Activated T-cell treated with anti-CD3 and anti-CD28 coated beads for 24 hours (primary cell): ENCODE measurements at places on chromosomes 7 and 10.

DNA sequence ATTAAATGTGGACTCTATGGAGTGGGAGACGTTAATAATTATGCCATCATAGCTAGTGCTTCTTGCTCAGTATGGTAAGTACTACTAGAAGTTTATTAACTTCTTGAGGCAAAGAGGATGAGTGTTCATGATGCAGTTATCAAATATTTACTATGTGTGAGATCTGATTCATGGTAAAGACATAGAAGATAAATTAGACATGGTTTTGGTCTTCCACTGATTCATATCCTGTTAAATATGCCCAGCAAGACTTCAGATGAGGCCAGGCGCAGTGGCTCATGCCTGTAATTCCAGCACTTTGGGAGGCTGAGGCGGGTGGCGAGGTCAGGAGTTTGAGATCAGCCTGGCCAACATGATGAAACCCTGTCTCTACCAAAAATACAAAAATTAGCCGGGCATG is 547.1 kb upstream of the ANKRD30A start:
- DNase-seq, result no peak

DNA sequence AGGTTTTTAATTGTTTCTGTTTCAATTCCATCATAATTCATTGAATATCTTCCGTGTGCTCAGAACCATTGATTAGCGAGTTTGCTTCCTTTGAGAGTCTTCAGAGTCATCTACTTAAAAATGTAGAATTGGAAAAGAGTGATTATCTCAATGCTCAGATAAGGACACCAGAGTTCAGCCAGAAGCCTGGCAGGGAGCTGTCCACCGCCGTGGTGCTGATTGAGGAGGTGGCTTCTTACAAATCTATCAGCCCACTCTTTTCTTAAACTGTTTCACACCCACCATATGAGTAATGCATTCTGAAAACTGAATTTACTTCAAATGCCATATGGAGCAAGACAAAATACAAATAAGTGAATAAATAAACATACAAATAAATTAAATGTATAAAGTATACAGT is 79.3 kb downstream of the INSYN2A start:
- DNase-seq, result no peak

DNA sequence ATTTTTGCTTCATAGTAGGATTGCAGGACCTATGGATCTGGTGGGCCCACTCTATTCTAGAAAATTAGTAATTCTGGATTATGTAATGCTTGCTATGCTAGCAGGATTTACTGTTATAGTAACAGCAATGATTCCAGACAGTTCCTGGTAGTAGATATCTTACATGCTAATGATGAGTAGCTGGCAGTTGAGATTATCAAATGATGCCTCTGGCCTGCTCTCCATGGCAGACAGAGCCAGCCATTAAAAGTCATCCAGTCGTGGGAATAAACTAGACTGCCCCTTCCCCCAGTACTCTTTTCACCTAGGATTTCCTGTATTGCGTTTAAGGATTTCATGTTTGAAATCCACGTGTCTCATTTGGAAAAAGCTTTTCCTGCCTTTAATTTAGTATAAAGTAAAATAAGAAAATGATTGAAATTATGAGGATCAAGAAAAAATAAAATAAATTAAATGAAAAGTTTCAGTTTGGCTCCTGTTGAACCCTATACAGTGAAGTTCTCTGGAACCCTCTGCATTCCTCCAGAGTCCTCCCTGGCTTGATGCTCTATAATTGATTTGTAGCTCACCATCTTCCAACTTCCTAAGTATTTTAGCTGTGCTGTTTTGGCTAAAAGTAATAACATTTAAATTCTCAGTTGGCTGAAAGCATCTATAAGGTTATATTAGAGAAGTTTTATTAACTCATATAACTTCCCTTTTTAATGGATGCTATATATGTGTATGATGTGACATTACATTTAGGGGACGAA is 14.6 kb downstream of the UMAD1 start:
- DNase-seq, result no peak

DNA sequence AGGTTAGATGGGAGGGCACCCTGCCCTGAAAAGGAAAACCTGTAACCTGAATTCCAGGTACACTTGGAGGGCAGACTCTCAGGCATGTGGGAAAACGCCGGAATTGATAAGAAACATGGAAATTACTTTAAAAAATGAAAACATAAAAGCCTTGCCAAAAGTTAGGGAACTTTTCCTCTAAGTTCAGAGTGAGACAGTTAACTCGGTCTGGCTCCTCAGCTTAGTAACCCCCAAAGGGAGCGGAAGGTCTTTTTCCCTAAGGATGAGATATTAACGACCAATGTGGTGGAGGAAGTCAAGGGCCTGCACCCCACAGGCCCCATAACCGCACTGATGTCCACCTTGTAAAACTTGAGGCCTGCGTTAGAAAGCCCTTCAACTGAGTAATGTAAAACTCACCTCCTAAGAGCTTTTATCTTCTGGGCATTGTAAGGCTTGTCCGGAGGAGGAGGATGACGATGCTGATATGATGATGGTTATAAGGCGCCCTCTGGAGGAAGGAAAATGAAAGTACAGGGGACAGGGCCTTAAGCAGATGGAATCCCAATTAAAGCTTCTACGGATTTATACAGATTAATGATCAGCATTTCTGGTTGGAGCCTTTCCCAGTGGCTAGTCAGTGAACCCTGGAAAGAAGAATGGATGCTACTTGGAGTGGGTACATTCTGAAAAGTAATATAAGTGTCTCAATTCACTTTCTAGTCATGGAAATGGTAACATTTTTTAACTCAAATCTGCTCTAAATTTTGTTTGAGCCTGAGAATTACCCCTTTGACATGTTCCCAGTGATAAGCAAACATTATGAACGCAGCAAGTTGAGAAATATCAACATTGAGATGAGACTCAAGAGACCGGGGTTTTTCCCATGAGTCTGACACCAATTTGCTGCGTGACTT is 694 bp downstream of the COL1A2 start:
- no peak for DNase-seq

DNA sequence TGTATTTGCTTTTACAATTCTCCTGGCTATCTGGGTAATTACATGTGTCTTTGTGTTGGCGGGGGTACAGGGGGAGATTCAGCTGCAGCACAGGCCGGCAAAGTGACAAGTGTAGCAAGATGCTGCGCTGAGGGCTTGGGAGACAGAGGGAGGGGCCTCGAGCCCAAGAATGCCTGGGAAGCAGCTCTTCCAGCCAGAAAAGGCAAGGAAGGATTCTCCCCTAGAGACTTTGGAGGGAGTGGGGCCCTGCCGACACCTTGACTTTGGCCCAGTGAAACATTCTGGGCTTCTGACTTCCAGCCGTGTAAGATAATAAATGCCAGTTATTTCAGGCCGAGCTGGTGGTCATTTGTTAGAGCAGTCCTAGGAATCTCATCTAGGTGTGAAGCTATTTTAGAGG is 7.2 kb upstream of the REPIN1 start:
- no peak for DNase-seq

DNA sequence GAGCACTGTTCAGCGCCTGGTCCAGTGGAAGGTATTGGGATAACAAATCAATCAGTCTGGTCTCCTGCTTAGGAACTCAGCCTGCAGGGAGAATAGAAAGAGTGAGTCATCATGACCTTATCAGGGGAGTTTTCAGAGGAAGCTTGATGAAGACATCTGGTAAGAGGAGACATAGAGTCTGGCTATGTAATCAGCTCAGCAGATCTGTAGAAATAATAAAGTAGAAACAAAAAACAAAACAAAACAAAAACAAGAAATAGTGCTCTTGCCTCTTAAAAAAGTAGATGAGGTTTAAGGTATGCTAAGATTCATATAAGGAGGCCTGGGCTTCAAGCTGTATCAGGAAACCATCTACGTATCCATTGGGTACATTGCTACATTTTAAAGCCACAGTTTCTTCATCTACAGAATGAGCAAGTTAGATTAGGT is 14.4 kb downstream of the TAS2R41 start:
- DNase-seq, result no peak

DNA sequence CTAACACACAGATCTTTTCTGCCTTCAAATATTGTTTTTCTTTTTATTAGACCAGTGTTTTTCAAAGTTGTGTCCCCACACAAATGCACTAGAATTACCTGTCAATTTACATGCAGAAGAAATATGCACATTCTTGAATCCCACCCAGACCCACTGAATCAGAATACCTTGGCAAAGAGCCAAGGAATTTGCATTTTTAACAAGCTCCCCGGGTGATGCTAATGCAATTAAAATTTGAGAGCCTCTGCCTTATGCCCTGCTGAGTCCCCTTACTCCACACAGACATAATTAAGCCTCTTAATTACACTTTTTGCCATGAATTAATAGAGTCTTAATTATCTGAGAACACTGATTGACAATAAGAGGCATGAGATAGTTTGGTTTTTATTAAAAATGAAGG is 201.2 kb upstream of the GRB10 start:
- no peak for DNase-seq

DNA sequence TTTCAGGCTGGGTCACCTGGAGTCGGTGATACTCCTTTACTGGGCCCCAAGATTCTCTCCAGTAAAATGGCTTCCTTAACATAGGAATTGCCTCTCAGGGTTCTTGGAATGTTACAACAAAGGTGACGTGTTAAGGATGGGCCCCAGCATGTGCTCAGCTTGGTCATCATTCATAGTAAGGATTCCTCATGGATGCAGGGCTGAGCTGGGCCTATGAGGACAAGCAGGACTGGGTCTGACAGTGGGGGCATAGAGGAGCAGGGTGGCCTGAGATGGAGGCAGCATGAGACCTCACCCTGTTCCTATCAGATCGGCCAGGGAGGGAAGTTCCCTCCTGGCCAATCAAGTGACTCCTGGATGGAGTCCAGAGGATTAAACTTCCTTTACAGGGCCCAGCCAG is 12.8 kb upstream of the MBL2 start:
- no peak for DNase-seq

GRCh38 chr10:8927705-8928104 is 873.2 kb downstream of the GATA3 start:
- DNase-seq, result no peak

- DNase-seq, result no peak
These were observed 2.7 kb downstream of the IL2RA start for GRCh38 chr10:6059506-6059905.

- DNase-seq, result peak; percentile 44
These were observed 58.0 kb upstream of the STRIP2 start for GRCh38 chr7:129376076-129376777.
